Activated CD8-positive, alpha-beta memory T cell treated with anti-CD3 and anti-CD28 coated beads for 1 hour (primary cell): ENCODE measurements at places on chromosomes 7 and 10.

- DNase-seq = no peak
Observed at GRCh38 chr10:132335189-132336063, 3.4 kb downstream of the LRRC27 start.

DNA sequence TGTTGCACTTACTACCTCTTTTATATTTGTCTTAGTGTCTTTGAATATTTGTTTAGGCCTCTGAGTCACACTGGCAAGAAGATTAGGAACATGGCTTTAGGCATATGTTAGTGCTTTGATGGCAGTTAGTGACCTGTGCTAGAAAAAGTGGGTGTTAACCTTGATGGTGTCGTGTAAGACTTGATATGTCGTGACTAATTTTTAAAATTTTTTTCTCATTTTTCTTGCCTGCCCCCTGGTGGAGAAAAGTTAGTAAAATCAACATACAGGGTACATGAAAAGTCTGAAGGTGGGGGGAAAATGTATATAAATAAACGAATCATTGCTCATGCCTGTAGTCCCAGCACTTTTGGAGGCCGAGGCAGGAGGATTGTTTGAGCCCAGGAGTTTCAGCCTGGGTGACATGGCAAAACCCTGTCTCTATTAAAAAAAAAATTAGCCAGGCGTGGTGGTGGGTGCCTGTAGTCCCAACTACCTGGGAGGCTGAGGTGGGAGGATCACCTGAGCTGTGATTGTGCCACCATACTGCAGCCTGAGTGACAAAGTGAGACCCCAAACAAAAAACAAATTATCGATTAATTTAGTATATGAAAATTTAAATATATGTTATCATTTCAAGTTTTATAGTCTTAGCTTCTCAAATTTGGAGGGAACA lies 44.6 kb downstream of the TAX1BP1 start:
- DNase-seq = no peak

DNA sequence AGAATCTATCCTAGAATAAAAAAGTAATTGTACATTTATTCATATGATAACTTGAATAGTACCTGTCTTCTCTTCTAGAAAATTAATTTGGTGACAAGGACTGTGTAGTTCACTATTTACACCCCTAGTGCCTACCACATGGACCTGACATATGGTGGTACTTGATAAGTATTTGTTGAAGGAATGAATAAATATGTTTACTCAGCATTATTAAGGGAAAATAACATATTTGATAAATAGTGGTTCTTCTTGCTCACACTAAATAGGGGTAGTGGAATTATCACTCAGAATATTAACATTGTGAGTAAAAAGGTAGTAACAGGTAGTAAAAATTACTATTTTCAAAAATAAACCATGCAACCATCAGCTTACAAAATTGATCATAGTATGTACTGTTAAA lies 2.8 kb downstream of the SHTN1 start:
- DNase-seq = no peak

DNA sequence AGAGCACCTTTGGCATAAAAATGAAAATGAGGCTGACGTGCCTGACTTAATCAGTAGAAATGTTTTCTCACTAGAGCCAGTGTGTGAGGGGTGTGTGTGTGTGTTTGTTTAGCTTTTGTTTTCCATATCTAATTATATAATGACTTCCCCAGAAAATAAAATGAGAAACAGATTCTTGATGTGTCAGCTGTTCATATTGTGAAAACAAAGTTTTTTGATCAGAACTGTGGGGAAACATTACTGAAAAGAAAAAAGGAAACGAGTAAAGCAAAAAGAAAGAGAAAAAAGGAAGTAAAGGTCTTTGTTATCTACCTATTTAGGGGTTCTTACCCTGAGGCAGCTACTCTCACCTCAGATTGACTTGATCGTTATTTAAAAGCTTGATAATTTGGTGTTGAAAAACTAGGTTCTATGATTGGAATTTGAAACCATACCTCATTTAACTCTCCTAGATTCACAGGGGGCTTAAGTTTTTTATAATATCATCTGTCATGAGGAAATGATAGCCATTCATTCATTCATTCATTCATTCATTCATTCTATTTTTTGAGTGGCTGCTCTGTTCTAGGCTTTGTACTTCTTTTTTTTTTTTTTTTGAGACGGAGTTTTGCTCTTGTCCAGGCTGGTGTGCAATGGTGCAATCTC lies 58.0 kb downstream of the CREM start:
- no peak for DNase-seq

GRCh38 chr7:30464231-30464671 lies 14.3 kb downstream of the NOD1 start:
- no peak for DNase-seq

DNA sequence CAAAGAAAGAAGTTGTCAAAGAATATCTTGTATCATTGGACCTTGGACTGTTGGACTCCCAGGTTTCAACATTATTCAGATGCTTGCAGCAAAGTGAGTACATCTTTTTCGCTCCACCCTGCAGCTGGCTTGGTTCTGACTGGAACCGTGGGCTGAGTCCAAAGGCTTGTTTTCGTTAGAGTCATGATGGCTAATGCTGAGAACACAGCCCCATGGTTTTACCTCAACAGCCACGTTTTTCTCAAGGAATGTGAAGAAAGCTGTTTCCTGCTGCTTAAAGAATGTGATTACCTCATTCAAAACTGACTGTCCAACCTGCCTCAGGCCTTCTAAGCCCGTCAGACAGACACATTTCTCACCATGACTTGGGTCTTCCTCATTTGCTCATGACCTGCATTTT lies 69.5 kb downstream of the STEAP1B start:
- DNase-seq = no peak

GRCh38 chr7:28126410-28127041 lies 54.1 kb downstream of the JAZF1 start:
- no peak for DNase-seq

DNA sequence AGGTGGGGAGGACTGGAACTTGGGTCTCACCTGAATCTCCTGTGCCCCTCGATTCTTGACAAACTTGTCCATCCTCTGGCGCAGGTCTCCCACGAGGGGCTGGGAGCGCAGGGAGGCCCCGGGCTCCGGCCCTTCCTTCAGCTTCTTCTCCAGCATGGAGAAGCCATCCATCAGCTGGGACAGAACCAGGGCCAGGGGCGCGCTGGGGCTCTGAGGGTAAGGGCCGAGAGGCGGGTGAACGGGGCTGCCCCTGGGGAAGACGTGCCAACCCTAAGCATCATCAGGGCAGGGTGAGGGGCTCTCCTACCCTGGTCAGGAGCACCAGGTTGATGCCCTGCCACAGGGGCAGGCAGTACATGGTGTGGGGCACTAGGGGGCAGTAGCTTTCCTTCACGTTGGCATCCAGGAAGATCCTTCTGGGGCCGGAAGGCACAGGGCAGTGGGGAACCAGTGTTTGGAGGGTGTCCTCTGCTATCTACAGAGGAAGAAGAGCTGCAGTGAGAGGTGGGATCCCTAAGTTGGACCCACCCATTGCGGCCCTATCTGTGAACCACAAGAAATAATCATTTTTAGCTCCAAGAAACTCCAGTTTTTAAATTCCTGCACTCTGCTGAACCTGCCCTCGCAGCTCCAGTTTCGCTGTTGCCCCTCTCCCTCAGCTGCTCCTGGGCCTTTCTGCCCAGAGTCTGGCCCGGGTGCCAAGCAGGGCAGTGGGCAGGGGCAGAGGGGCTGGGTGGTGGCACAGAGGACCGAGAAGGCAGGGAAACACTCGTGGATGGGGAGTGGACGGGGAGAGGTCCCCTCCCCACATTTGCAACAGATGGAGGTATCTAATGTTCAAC lies 10.8 kb upstream of the PYROXD2 start:
- DNase-seq = no peak

DNA sequence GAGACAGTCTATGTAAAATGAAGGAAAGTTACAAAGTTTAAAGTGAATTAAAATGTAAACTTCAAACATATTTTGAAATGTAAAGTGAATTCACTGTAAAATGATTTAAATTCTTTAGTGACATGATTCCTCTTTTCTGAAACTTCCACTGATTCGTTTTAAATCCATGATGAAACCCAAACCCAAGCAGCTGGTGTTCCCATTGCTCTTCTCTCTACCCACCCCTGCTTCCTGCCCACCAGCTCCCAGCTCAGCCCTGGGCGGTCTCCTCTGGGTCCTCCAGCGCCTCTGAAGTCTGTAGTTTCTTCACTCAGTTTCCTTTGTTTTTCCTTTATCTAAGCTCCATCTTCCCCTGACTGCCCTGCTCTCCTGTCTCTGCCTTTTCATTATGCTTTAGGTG lies 175.9 kb downstream of the SNX10 start:
- DNase-seq = no peak

DNA sequence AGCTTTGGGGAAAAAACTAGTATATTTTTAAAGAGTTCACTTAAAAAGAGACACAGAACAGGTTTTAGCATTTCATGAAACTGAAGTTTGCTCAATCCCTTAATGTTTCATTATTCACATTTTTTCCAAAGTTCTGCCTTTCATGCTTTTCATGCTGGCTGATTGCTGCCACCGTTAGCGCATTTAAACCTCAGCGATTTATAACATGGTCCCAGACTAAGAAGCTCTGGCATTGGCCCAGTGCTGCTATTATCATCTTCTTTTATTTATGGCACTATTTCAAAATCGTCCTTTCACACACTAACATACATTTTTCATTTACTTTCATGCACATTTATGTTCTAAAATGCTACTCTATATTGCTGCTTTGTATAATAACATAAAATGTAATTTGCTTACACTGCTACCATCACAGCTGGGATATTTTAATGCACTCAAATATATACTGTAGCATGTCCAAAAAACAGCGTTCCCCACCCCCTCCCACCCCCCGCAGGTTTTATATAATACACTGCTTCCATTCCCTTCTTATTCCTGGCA lies 141.9 kb downstream of the MPP7 start:
- no peak for DNase-seq

- no peak for DNase-seq
Observed at GRCh38 chr7:1062296-1063294, 18.2 kb downstream of the GPR146 start.

GRCh38 chr7:77699056-77699455 lies 2.8 kb downstream of the RSBN1L start:
- DNase-seq = no peak

GRCh38 chr7:816751-817671 lies 15.3 kb upstream of the SUN1 start:
- DNase-seq = no peak

DNA sequence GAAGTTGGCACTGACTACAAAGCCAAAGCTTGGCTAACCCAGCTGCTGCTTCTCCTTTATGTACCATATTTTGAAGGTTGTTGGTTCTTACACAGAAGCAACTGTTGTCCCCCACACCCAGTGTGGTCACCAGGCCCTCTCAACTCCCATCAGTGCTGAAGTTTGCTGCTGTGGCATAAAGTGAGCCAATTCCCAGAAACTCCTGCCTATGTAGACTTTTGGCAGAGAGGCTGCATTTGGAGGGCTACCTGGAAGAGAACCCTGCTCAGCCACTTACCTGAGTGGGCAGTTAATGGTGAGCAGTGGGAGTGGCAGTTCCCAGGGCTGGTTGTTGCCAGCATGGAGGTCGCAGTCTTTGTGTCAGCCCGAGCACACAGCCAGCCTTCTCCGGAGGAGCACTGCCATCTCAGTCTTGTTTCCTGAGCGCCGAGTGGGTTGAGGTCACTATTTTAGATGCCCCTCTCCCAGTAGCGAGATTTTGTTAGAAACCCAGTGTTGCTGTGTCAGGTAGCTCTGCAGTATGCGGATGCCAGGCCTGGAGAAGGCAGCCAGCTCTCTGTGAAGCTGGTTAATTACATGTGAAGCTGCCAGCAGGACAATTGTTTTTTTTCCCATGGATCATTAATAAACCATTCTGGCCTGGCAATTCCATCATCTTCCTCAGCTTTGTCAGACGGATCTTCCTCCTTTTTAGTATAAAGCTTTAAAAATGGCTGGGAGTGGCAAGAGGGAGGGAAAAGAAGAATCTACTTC lies 24.5 kb downstream of the LRRC4 start:
- no peak for DNase-seq

- no peak for DNase-seq
Observed at GRCh38 chr7:82114237-82114636, 329.3 kb downstream of the CACNA2D1 start.

DNA sequence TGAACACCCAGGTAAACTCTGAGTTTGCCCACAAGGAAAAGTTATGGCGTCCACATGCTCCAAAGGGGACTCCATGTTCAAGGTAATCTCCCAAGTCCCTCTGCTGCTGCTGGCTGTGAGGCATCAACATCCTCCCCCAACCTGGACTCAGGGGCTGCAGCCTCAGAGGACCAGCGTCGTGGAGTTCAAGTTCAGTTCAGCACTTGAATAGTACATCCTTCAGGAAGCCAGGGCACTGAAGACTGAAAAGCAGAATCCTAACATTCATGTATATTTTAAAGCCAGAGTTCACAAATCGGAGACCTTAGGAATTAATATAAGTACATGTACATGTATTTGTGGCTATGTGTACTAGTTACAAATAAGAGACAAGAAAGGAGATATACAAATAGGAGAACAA lies 90.4 kb downstream of the PTPRE start:
- no peak for DNase-seq

GRCh38 chr10:88670497-88670896 lies 6.3 kb downstream of the LIPF start:
- DNase-seq = no peak

- no peak for DNase-seq
Observed at GRCh38 chr7:154765118-154765517, 237.8 kb downstream of the PAXIP1 start.

GRCh38 chr7:141844256-141844655 lies 3.0 kb upstream of the PRSS37 start:
- no peak for DNase-seq

- DNase-seq = no peak
Observed at GRCh38 chr10:118584181-118584954, 11.1 kb downstream of the PRLHR start.

DNA sequence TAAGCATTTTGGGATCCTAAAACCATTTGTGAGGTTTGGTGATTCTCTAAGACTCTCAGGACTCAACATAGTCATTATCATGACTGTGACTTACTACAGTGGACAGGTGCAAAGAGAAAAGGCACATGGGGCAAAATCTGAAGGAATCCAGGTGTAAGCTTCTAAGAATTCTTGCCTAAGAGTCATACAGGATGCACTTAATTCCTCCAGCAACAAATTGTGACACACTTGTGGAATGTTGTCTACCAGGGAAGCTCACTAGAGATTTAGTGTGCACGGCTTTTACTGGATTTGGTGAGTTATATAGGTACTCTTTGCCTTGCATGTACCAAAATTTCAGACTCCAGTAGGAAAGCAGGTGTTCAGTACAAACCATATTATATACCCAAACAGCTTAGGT lies 47.9 kb downstream of the WAC start:
- no peak for DNase-seq

- no peak for DNase-seq
Observed at GRCh38 chr7:80552031-80552694, 40.3 kb upstream of the GNAT3 start.

DNA sequence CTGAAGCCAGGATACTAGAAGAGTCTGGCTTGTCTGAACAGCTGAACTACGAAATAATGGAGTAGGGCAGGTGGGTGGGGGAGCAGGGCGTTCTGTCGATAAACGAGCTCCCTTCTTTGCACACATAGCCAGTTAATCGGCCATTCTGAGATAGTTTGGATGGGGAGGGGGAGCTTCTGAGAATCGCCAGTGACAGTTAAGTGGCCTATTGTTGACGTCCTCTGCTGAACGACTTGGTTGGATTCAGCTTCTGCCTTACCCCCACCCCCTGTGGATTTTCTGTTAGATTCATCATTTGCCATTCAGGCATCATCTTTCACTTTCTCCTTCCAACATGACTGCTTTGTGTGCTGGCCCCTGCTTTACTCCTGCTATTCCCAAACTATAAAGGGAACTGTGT lies 520 bp downstream of the CPA5 start:
- no peak for DNase-seq
